Epithelial cell of alveolus of lung (primary cell): ENCODE measurements at places on chromosomes 11 and 22. TPM values are rescaled to one million over a fixed set of nuclear protein-coding genes. Genes with fewer than 3 reads are reported as not detected.

LRRC55 gene
- not detected in 2 replicates for total RNA-seq

GSTT2B gene
- total RNA-seq = 17.1 and 36.6 TPM in 2 replicates

PYGM gene
- total RNA-seq = 0.52 and 2.8 TPM in 2 replicates

ACCS gene
- 3.2 and 3.4 TPM in 2 replicates for total RNA-seq

MUC5B gene
- total RNA-seq = not detected in 2 replicates

TMEM191C gene
- 0.13 and 3.8 TPM in 2 replicates for total RNA-seq

DEFB131B gene
- total RNA-seq = not detected in 2 replicates

BAIAP2L2 gene
- 0.13 and 4.4 TPM in 2 replicates for total RNA-seq

IGSF9B gene
- not detected in 2 replicates for total RNA-seq

ACAD8 gene
- total RNA-seq = 15.9 and 20.0 TPM in 2 replicates

CCND1 gene
- 73.4 and 349 TPM in 2 replicates for total RNA-seq

OTOG gene
- total RNA-seq = not detected in 2 replicates

MFRP gene
- total RNA-seq = 0.08 TPM in 1 of 2 replicates, not detected in the other

PHRF1 gene
- 17.1 and 30.9 TPM in 2 replicates for total RNA-seq

TH gene
- total RNA-seq = not detected in 2 replicates

ANO5 gene
- total RNA-seq = under 0.01 TPM in 2 replicates

OR5B21 gene
- not detected in 2 replicates for total RNA-seq

MCHR1 gene
- total RNA-seq = 0.13 TPM in 1 of 2 replicates, not detected in the other

PLEKHB1 gene
- total RNA-seq = 0.26 and 1.3 TPM in 2 replicates

DBX1 gene
- total RNA-seq = not detected in 2 replicates

OR52N2 gene
- total RNA-seq = not detected in 2 replicates
